ENCODE measurements at places on chromosomes 16 and 17.
A peak's percentile ranks its signal among the peaks of the same experiment; 100 is the strongest.

GRCh38 chr16:15533386-15533785 is 99.0 kb downstream of the BMERB1 start:
- no peak for DNase-seq

- DNase-seq: no peak
These were observed 378.1 kb downstream of the HAPSTR1 start for GRCh38 chr16:9469512-9469911.

- DNase-seq: no peak
These were observed 22.3 kb downstream of the C16orf90 start for GRCh38 chr16:3472878-3473595.

- DNase-seq: no peak
These were observed 559 bp downstream of the MVD start for GRCh38 chr16:88662222-88662842.

DNA sequence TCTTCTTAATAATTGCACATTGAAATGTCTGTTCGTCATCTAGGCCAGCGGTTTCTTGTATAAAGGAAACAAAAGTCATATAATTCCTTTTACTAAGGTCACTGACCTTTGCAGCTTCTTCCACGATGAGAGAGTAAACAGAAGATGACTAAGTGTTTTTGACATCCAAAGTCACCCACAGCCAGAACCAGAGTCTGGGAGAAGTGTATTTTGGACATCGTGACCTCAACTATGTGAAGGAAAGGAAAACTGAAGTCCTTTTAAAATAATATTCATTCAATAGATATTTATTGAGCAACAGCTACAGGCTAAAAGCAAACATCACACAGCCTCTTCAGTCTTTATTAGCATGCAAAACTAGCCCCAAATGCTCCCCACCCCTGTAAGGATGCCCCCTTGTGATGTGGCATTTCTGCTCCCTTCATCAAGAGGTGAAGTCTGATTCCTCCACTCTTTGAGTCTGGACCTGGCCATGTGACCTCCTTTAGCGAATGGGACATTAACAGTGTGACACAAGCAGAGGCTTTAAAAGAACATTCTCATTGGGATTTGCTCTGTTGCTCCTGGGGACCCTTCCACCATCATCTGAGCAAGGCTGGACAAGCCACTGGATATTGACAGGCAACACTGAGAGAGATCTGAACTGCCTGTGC is 8.1 kb upstream of the PMP22 start:
- DNase-seq: no peak

DNA sequence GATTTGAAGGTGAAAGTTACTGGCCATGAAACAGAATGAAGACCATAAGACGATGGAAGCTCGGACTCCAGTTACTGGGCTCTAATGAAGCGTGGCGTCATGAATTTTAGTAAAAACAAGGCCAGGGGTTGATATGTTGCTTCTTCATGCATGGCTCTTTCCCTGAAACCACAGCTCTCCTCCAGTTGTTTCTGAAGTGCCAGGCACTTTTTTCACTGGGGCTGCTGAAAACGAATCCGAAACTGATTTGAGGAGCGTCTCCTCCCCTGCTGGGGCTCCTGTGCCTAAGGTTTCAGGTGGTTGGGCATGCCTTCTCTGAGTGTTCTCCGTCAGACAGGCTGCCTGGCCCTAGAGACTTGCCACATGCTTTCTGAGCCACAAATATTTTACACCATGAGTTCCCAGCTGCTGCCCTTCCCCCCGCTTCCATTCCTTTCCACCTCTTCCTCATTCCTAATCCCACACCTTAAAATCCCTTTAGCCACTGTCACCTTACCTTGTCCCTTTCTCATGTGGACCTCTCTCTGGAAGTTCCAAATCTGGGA is 3.7 kb upstream of the MYL4 start:
- no peak for DNase-seq

- DNase-seq: no peak
These were observed 437.2 kb downstream of the HS3ST3B1 start for GRCh38 chr17:14737984-14738651.

DNA sequence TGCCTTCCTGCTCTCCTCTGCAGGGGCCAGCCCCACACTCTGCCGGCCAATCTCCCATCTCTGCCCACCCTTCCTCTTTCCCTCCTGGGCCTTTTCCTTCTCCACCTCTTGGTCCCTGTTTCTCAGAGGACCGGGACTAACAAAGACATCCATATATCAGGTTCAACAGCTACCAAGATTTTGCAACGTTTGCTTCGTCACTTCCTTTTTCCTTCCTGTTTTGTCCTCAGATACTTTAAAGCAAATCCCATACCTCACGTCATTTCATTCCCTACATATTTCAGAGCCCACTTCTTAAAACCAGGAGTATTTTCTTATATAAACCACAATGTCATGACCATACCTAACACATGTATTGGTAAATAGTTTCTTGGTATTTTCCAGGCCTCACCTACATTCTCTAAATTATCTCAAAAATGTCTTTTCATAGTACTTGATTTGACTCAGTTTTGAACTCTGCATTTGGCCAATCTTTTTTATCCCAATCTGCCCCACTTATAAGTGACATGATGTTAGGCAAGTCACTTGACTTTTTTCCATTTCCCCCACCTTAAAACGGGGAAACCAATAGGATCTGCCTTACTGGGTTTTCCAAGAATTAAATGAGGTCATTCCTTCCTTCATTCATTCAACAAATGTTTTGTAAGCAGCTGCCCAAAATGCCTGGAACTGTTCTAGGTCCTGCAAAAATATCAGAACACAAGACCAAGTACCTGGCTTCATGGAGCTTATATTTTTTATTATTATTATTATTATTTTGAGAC is 7.2 kb upstream of the USP10 start:
- DNase-seq: no peak

GRCh38 chr17:76079956-76080767 is 1.2 kb downstream of the ZACN start:
- DNase-seq: no peak

GRCh38 chr16:54194334-54194743 is 92.2 kb downstream of the IRX3 start:
- DNase-seq: no peak

DNA sequence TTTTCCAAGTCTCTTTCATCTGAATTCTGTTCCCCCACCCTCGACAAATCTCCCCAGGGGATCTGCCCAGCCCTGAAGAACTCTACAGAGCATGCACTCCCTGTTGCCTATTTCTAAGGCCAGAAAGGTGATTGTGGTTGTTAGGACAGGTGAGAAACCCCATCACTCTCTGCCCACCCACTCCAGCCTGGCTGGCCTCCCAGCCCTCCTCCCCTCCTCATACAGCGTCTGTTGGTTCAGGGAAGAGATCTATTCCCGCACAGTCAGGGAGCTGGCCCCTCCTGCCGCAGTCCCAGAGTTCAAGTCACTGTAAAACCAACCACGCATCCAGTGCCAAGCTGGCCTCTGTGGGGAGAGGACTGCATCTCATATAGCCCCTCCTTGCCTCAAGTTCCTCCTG is 98.7 kb downstream of the KCNJ12 start:
- no peak for DNase-seq

DNA sequence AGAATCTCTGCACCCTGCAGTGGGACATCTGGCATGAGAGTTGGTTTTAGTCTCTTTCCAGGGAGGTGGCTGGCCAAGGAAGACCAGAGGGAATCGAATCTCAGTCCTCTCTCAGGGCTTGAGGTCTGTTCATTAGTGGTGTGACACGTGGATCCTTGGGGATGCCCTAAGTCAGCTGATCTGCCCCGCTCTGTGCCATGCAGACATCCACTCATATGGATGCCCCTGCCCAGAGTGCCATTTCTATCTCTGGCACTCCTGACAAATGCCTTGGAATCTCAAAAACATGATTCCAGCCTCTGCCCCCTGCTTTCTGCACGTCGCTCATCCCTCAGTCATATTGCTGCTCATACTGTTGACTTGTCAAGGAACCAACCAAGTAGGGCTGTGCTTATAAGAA is 38.8 kb downstream of the WSCD1 start:
- no peak for DNase-seq

DNA sequence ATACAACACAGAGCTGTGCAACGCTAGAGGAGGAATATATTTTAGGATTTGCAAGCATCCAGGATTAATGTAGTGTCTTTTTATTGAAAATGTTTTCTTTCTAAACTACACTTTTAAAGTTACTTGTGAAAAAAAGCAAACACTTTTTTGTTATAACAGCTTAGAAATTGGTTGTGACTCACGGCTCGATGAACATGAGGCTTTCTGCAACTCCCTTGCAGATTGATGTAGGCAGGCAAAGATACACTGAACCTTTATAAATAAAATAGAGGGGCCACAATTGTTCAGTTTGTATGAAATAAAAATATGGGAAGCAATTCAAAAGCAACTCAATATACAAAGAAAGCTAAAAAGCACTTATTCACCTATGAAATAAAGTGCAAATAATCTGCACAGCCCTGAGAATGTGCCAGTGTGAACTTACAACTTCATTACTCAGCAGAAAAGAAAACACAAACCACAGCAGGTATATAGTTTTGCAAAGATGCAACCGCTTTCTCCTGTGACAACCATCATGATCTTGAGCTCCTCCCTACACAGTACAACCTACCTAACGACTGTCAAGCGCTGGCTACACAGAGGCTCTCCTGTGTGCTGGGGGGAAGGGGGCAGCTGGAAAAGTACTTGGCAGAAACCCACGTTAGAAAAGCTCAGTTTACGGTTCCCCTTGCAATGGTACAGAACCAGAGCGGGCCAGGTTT is 948 bp downstream of the LUC7L start:
- DNase-seq: no peak

DNA sequence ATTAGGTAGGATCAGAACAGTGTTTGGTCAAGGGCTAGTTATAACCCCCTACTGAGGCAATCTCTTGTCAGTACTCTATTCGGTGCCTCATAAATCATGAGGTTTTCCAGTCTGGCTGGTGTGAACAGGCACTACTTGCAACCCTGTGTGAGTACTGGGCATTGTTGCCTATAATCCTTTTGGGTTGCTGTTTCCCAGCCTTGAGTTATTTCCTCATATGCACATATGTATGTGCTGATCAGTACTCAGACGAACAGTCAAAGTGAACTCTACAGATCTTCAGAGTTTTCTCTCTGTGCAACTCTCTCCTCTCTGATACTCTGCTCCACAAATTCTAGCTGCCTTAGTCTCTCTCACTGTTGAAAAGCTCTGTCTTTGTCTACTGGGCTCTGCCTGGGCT is 164.3 kb downstream of the CDK5R1 start:
- no peak for DNase-seq

DNA sequence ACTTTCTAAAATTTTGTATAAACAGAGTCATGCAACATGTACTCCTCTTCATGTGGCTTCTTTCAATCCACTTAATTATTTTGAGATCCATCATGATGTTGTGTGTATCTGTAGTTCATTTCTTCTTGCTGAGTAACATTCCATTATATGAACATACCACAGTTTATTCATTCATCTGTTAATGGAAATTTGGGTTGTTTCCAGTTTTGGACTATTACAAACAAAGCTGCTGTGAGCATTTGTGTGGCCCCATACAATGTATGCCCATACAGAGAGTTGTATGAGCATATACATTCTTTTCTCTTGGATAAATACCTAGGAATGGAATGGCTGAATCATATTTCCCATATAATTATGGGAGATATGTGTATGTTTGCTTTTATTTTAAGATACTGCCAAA is 85.6 kb downstream of the CLEC16A start:
- no peak for DNase-seq

DNA sequence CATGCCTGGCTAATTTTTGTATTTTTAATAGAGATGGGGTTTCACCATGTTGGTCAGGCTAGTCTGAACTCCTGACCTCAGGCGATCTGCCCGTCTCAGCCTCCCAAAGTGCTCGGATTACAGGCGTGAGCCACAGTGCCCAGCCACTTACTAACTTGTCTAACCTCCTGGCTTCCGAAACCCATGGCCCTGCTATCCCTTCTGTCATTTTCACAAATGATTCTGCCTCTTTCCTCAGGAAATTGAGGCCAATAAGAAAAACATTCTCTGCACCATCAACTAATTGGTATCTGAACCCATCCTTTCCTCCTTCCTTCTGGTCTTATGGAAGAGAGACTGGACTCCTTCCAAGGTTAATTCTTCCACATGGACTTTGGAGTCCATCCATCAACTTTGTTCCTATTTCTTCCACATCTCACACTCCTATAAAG is 27.9 kb upstream of the TNRC6A start:
- DNase-seq: no peak

- peak; percentile 11 for DNase-seq
These were observed 225.1 kb downstream of the SPECC1 start for GRCh38 chr17:20234276-20234675.

GRCh38 chr17:5000237-5000639 is 2.5 kb downstream of the KIF1C start:
- no peak for DNase-seq

DNA sequence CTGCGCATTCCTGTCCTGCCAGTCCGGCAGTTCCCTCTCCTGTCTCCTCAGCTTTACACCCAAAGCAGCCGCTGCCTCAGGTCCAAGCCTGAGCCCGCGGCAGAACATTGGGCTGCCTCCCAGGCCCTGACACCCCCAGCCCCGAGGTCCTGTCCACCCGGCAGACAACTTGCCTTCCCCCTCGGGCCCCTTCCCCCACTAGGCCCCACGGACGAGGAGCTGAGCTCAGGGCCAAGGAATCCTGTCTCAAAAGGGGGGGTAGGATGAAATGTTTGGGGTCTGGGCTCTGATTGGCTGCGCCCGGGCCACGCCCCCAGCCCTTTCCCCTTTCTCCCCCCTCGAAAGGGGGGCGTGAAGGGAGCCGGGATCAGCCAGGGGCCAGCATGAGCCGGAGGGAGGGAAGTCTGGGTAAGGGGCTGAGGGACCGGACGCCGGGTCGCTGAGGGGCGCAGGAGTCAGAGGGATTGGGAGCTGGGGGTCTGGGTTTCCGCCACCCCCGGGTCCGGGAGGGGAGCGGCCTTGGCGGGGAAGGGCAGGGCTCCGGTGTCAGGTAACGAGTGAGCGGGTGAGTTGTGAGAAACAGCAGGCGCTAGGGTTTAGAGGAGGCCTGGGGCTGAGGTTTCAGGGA is at the start of gene CTF1:
Gene CTF1 (plus strand): TSS at position 354 of the 628 bp plus-strand sequence. CDS start 30 bp downstream, at position 384.
- DNase-seq: no peak

- DNase-seq: no peak
These were observed 484.0 kb downstream of the WWOX start for GRCh38 chr16:78583441-78583840.

DNA sequence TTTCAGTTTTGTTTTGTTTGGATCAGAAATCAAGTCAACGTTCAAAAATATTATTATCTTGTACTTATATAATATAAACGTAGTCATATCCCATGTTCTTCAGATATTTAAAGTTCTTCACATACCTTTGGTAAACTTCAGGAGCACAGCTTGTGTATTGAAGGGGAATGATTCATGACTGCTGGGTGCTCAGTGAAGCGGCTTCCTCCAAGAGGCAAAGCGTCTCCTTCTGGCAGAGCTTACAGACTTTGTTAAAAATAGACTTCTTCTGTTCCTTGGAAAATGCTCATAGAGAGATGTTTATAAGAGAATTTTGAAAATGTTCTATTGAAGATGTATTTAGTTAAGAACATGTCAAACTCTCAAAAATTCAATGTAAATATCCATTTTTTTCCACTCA is 155.6 kb upstream of the CNTNAP4 start:
- DNase-seq: no peak

GRCh38 chr17:72385475-72385874 is 264.7 kb downstream of the SOX9 start:
- DNase-seq: no peak
